Activated CD4-positive, alpha-beta T cell treated with anti-CD3 and anti-CD28 coated beads, Interleukin-10, Interleukin-2, amounts not matched to agents 100 ng/mL and 50 ng/mL, durations not matched to agents 16 hours and 8 hours (primary cell): ENCODE measurements at places on chromosomes 13 and 19.

DNA sequence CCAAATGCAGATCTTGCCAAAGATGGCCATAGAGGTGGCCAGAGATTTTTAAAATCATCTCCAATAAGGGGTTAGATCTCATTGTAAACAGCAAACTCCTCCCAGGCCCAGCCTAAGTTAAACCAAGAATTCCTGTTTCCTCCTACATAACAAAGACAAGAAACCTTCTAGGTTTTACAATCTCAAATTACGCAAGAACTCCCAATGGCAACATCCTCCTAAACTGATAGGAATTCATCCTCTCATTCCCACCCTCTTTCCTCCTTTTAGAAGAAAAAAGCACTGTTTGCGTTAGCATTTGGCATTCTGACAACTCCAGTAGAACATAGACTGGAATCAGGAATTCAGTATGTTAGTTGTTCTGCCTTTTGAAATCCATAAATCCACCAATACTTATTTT, 14.6 kb downstream of the PROSER1 start:
- DNase-seq = no peak

DNA sequence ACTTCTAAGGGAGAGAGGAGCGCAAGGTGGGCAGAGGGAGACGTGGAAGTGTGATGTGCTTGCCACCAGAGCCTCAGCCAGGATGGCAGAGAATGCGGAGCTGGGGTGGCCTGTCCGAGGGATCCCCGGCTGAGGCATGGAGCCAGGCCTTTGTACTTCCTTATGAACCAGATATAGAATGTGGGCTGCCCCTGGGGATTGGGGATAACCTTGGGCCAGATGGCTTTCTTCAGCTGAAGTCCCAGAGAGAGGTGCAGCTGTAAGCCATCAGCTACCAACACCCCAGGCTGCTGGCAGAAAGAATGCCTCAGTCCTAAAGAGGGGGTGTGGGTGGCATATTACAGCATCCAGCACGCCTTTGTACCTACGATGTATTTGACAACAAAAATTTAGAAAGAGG, 25.5 kb upstream of the FBXO17 start:
- no peak for DNase-seq

GRCh38 chr19:57212109-57212508, 18.7 kb upstream of the AURKC start:
- no peak for DNase-seq

DNA sequence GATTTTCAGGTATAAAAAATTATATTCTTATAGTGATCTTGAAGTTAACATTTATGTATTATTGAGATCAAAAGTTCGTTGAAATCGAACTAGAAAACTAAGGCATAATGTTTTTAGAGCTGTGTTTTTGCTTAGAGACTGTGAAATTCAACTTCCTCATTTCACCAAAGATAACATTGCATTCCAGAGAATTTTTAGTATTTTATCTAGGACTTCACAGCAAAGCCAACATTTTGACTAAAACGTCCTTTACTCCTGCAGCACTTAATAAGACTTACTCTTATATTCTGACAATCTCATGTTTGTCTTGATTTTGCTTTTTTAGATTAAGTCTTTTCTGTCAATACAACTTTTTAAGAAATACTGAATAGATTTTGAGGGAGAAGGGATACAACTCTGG, 4.7 kb downstream of the KCTD4 start:
- no peak for DNase-seq

DNA sequence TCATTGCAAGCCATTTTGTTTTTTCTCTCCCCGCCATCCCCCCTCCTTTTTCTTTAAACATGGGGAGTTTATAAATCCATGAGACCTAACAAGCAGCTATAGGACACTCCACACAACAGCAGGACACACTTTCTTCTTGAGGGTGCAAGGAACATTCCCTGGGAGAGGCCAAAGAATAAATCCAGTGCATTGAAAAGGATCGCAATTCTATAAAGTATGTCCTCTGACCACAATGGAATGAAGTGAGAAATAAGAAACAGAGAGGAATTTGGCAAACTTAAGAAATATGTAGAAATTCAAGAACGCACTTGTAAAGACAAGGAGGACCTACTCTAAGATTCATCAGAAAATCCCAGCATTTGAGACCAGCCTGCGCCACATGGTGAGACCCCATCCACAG, 11.9 kb downstream of the KLF2 start:
- no peak for DNase-seq

DNA sequence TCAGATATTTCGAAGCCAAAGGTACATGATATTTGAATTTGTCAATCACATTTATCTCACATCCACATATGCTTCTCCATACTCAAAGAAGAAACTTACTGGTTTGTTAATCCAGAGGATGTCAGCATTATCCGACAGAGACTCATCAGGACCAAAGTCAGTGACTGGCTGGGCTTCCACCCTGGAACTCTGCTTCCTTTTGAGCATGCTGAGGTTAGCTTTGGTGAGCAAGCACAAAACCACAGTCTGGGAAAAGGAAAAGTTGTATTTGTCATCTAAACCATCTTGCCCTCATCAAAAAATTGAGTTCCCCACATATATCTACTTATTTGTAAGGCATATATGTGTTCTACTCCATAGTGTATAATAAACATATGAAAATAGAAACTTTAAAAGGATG, 17.4 kb downstream of the NALCN start:
- DNase-seq = no peak

DNA sequence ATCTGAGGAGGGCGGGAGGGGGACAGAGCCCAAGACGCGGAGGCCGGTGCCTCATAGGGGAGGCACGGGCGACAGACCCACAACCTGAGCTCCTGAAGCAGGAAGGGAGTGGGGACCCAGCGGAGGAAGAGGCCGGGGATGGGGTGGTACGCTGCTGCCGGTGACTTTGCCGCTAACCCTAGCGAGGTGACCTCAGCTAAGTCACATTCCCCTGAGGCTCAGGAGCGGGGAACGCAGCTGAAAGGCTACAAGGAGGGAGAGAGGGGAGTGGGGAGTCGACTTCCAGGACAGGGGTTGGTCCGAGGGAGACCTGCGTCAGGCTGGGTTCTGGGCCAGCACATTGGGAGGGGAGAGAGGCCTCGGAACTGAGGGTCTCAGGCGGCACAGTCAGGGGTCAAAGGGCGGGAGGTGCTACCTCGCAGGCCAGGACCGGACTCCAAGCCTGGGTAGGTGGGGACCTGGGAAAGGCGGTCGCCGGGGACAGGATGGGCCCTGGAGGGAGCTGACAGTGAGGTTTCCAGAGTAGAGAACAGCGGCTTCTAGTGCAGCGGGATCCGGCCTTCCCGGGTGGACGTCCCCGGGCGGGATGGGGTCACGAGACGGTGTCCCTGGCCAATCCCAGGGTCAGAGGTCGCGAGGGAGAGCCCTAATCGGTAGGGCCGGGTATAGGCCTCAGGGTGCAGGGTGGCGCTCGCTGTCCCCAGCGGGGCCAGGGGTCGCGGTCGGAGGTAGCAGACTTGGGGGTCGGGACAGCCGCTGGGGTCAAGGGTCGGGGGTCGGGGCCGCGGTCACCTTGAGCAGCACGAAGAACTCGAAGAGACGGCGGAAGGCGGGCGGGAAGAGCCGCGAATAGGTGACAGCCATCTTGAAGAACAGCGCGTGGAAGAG, 699 bp downstream of the TMEM259 start:
- DNase-seq = no peak

- peak; percentile 35 for DNase-seq
Measured at GRCh38 chr13:30576528-30576927, 41.2 kb upstream of the USPL1 start.

DNA sequence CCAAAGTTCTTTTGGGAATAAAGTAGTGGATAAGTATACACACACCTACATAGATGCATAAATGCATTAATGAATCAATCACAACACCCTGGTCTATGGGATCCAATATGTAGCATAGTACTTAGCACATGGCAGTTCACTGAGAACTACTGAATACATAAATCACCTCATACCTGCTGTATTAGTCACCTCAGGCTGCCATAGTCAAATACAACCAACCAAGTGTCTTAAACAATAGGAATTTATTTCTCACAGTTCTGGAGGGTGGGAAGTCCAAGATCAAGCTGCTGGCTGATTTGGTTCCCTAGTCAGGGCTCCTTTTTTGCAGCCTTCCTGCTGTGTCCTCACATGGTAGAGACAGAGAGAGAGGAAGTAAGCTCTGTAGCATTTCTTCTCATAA, 228.2 kb downstream of the NHLRC3 start:
- no peak for DNase-seq

DNA sequence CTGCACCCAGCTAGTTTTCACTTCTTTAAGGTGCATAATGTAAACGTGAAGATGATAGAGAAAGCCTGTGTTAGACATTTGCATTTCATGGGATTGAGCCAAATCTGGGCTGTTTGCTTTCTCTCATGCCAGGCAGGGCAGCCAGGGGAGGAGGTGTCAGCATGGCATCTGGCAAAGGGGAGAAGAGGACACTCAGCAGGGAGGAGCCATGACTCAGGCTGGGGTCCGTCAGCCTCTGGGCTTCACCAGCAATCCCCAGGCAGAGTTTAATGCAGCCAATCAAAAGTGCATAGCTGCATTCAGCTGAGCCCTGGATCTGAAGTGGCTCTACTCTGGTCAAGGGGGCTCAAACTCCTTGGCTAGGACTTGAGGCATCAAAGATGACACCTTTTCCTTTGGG, 23.5 kb downstream of the EBPL start:
- DNase-seq = no peak

DNA sequence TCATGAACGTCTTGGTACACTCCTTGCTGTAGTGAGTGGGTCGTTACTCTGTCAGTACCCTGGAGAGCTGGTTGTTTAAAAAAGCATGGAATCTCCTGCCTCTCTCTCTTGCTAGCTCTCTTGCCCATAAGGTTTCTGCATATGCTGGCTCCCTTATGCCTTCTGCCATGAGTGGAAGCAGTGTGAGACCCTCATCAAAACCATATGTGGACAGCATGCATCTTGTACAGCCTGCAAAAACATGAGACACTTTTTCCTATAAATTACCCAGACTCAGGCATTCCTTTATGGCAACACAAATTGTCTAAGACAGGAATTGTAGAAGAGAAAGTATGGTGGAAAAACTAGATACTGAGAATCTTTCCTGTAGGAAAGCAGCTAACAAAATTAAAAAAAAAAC, 516.3 kb downstream of the SLITRK6 start:
- no peak for DNase-seq

GRCh38 chr19:7595466-7596133, at the start of gene CAMSAP3:
Gene CAMSAP3, plus strand, starts transcription at chr19:7595863. Its CDS starts 140 bp downstream, at chr19:7596003.
- DNase-seq = peak; percentile 34

- no peak for DNase-seq
Measured at GRCh38 chr19:39913682-39914333, 20.6 kb downstream of the FCGBP start.

DNA sequence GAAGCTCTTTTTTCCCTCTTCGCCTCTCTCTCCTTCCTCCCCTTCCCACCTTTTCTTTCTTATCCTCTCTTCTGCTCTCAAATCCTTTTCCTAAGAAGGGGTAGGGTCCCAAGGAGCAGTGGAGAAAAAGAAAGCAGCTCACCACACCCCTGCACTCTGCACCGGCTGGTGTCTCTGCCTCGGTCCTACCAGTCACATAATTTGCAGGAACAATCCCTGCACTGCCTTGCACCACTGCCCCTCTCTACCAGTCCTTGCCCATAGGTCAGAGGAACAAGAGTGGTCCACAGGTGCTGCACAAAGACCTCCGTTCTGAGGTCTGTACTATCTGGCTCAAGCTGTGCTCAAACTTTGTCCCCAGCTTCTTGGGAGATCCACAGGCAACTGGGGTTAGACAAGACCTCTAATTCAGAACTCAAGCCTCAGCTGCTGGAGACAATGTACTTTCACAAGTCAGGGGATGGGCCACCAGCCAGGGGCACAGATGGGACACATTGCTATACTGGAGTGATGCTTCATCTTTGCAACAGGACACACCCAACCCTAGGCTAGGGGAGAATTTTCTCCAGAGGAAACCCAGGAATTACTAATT, 125.4 kb upstream of the ZNF507 start:
- no peak for DNase-seq

DNA sequence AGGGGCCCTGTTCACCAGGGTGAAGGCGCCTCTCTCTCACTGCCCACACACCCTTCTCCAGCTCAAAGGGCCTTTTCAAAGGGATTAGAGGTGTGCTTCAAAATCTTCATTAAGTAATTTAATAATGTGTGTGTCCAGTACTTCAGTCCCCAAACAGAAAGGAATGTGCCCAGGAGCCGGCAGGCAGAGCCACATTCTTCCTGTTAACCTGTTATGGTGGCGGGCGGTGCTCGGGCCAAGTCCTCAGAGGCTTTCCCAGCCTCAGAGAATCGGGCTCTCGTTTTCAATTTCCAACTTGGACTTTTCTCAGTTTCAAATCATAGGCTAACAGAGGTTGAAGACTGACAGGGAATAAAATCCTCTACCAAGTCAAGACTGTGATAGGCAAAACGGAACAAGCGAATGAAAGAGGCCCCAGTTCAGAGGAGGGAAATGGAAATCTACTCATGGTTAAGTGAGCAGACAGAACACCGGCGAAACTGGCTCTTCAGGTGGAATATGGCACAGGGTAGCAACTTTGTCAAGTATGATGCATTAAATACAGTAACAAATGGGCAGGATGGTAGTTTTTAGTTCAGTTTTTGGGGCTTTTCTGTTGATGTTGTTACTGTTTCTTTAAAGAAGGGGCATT, 68.6 kb downstream of the FOXO1 start:
- no peak for DNase-seq

- DNase-seq = no peak
Measured at GRCh38 chr13:71619096-71619495, 247.9 kb downstream of the DACH1 start.

- DNase-seq = peak; percentile 13
Measured at GRCh38 chr13:77033717-77034302, 6.9 kb upstream of the FBXL3 start.

DNA sequence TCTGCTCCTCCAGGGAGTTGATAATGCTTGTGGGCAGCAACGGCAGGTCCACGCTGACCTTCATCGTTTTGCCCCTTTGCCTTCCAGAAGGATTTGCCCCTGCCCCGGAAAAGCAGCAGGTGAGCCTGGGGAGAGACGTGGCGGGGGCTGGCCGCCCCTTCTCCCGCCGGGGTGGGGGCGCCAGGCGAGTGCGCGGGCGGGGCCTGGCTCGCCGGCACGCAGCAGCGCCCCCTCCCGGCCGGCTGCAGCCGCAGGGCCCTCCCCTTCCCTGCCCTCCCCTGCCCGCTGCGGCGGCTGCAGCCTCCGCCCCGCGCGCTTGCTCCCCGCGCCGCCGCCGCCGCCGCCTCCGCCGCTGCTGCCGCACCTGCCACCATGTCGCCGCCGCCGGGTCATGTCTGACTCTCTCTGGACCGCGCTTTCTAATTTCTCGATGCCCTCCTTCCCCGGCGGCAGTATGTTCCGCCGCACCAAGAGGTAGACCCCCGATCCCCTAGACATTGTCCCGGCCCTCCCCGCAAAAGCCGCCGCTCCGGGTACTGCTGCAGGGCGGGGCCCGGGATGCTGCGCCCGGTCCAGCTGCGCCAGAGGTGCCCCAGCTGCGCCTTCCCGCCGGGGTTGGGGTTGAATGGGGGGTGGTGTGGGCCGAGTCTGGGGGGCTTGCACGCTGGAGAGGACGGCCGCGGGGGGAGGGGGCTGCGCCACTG, at the start of gene MAST1:
TSS of gene MAST1 (plus strand) at position 334 of the 704 bp plus-strand sequence. CDS start at position 392, 58 bp downstream.
- peak; percentile 66 for DNase-seq

- DNase-seq = no peak
Measured at GRCh38 chr13:21233086-21233485, 56.6 kb downstream of the MRPL57 start.

DNA sequence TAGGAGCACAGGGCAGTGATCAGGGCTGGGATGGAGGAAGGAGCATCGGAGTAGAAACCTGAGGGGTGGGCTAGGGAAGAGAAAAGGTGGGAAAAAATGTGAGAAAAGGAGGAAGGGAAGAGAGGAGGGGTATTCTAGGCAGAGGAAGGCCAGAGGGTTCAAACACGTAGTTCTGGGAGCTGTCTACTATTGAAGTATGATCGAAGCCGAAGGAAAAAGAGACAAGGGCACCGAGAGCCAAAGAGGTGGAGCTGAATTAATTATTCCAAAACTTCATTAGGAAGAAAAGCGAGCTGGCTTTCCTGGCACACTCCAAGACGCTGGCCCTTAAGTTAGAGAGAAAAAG, 7.8 kb downstream of the DLL3 start:
- no peak for DNase-seq
